ENCODE measurements at places on chromosomes 3 and 15.

DNA sequence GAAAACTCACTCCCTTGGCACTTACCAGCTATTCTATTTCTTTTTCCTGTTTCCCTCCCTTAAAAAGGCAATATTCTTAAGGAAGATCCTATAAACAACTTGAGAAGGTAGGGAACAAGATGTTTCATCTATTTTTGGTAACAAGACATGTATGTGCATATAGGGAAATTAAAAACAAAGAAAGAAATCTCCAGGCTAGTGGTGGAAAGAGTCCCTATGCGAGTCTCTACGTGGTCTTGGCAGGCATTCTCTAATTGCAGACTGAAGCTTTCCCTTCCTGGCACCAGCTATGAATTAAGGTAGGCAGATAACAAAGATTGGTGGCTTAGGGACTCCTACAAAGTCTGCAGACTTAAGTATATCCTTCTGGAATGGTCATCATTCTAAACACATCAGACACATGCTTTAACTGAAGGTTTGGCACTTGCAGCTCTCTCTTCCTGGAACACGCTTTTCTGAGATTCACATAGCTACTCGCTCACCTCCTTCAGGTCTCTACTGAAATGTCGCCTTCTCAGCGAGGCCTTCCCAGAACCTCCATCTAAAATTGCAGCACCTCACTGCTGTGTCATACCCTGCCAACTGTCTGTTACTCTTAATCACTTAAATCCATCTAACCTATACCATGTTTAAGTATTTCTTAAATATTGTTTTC lies 336.0 kb downstream of the VGLL3 start:
- no peak for DNase-seq

- peak; percentile 63 for DNase-seq
Measured at GRCh38 chr3:114308830-114309229, 15.0 kb downstream of the TIGIT start.

GRCh38 chr3:135014566-135014965 lies 219.5 kb downstream of the EPHB1 start:
- no peak for DNase-seq

- DNase-seq: no peak
Measured at GRCh38 chr15:44811337-44811736, 75.0 kb downstream of the TRIM69 start.

DNA sequence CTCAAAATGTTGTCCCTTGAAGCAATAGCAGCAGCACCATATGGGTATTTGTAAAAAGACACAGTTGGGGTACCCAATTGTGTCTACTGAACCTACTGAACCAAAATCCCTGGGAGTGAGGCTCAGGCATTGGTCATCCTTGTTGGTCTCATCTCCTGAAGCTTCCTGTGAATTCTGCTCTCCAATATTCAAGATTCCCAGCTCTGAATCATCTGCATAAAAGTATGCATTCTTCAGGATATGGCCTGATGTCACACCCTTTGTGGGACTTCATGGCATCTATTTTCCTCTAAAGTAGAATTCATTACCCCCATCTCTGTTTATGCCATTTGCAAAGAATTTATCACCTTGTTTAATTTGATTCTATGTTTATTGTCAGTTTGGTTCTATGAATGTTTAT lies 13.3 kb upstream of the PTX3 start:
- no peak for DNase-seq

DNA sequence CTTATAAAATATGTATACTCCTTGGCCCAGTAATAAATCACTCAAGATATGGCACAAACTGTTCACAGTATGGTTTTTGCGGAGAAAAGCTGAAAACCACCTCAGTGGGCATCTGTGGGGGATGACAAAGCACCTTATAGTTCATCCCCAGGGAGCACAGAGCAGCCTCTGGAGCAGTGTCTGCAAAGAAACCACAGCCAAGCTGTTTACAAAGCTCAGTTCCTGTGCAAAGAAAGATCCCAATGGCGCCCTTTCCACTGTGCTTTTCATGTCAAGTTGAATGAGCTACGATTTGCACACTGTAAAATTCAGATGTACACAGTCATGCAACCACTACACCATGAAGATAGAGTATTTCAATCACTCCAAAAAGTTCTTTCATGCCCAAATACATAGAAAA lies 2.5 kb upstream of the EFCC1 start:
- DNase-seq: no peak

All from T follicular helper cell (primary cell).